ENCODE measurements at places on chromosomes 12 and 14.

- no peak for DNase-seq
Observed at GRCh38 chr12:95857156-95857555, 1.6 kb upstream of the SNRPF start.

GRCh38 chr14:83071888-83072501, 1538.3 kb upstream of the SEL1L start:
- DNase-seq = peak; percentile 6

DNA sequence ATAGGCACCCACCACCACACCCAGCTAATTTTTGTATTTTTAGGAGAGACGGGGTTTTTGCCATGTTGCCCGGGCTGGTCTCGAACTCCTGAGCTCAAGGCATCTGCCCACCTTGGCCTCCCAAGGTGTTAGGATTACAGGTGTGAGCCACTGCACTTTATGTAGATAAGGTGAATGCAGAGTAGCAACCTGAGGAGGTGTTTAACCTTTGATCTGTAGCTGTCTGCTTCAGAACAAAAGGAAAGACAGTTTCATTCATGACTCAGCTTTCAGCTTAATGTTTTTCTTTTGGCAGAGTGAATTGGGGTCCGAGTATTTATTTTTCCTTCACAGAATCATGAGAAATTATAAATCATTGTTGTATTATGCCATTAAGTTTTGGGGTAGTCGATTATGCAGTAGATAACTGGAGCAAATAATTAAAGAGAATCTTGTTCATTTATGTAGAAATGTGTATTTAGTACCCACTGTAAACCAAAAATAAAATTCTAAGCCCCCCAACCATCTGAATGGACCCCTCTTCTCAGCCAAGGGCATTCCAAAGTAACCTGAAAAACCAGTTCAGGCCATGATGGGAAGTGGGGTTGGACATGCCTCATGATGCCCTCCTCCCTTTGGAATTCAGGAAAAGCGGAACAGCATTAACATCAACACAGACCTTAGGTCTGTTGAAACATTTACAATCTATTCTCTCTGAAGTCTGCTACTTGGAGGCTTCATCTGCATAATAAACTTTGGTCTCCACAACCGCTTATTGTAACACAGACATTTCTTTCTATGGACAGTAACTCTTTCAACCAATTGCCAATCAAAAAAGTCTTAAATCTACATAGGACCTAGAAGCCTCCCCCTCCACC, 10.7 kb upstream of the STX2 start:
- DNase-seq = no peak

- no peak for DNase-seq
Observed at GRCh38 chr12:48021485-48022179, 17.4 kb upstream of the COL2A1 start.

DNA sequence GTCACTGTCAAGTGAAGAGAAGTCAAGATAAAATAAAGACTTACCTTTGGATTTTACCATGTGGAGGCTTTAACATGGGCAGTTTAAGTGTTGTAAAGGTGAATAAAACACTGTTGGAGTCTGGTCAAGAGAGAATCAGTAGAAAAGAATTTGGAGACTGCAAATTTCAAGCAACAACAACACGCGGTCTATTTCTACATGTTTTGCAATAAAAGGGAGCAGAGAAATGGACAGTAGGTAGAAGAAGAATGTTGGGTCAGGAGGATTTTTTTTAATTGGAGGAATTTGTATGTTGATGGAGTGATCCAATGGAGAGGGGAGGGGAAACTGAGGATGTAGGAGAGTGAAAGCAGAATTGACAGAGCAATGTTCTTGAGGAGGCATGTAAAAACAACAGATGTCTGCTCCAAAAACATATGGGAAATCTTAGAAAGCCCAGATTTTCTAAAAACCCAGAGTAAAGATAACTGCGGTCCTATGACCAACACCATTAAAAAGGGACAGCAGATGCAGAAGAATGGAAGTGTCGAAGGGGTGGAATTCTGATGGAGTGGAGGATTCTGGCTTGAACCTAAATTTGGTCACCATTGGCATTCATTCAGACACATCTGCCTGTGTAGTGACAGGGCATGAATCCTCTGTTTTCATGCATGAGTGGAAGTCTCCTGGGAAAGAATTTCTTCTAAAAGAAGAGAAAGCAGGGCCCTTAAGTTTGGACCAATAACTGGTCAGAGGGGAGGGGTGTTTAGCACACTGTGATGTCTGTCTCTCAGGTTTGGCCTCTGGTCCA, 68.0 kb upstream of the OSBPL8 start:
- DNase-seq = no peak

- DNase-seq = no peak
Observed at GRCh38 chr12:6074427-6074826, 50.0 kb downstream of the VWF start.

GRCh38 chr12:81958406-81958805, 199.3 kb upstream of the PPFIA2 start:
- no peak for DNase-seq

Measured in kidney glomerular epithelial cell (primary cell).